ENCODE measurements at places on chromosomes 16 and 17.

DNA sequence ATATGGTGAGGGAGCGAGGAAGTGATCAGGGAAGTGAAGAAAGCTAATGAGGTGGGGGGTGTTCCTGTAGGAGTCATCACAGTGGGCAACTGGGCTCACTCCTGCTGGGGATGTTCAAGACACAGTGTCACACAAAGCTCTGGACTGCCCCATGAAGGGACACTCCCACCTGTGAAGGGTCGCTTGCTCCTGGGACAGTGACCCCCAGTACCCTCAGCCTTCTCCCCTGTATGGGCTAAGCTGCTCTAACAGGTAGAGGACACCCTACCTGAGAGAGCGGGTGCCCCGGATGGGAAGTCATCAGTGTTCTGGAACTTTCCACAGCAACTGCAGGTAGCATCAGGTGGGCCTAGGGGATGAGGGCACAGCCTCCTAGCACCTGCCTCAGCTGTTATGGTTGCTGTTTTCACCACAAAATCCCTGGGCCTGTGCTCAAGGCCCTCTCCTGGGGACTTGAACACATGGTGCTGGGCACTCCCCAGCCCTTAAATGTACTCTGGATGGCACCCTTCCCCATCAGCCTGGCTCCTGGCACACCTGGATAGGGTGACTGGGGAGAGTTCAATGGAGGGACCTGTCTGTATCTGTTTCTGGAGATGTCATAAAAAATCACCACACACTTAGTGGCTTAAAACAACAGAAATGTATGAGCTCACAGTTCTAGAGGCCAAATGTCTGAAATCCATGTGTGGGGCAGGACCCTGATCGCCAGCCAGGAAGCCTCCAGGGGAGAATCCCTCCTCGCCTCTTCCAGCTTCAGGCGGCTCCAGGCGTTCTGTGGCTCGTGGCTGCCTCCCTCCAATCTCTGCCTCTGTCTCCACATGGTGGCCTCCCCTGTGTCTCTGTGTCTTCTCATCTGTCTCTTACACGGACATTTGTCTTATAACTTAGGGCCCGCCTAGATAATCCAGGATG lies 104.0 kb upstream of the CDH5 start:
- peak; percentile 23 for DNase-seq

DNA sequence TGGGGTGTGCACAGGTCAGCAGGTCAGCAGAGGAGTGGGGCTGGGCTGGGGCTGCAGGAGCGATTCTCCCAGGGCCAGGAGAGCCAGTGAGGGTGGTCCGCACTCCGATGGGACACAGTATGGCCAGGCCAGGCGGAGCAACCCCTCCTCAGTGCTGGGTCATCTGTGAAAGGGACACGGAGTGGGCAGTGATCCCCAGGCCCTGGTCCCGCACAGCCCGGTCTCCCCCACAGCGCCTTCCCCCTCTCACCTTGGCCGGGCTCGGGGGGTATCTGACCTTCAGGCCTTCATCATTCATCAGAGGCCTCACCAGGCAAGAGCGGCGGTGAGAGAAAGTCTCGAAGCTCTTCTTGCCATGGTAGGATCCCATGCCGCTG lies 10.0 kb downstream of the ALDH3A1 start:
- DNase-seq = no peak

- peak; percentile 90 for DNase-seq
Observed at GRCh38 chr16:4410335-4411075, 5.9 kb downstream of the CORO7 start.

DNA sequence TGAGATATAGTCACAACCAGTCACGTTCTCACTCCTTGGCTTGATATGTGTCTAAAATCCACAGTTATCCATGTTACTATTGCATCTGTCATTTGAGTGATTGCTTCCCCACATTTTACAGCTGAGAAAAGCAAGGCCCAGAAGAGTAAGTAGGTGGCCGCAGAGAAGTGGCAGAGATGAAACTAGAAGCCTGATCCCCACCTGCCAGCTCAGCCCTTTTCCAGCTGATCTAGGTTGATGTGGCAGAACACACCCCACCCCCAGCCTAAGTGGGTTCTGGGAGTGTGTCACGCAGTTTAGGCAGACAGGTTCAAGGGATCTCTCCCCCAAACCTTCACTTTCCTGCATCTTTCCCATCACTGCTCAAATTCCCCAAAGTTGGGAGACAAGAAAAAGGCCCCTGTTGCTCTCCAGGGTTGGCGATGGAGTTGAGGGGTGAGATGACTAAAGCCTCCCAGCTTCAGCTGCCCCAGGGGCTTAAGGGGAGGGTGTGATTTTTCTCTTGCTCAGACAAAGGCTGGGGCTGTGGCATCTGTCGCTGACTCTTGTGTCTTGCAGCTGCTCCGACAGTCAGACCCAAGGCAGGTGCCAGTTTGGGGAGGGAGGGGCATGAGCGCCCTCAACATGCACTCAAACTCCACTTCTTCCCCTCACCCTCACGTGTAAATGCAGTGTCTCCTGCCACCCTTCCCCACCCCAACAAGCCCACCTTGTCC lies 48.9 kb upstream of the LHX1 start:
- no peak for DNase-seq

- peak; percentile 19 for DNase-seq
Observed at GRCh38 chr17:28290703-28291102, 28.3 kb upstream of the TMEM97 start.

- peak; percentile 47 for DNase-seq
Observed at GRCh38 chr17:32878211-32878610, 1.3 kb upstream of the MYO1D start.

- no peak for DNase-seq
Observed at GRCh38 chr17:38568845-38569510, 36.8 kb downstream of the SRCIN1 start.

GRCh38 chr17:9367156-9367555 lies 208.5 kb downstream of the STX8 start:
- DNase-seq = no peak

DNA sequence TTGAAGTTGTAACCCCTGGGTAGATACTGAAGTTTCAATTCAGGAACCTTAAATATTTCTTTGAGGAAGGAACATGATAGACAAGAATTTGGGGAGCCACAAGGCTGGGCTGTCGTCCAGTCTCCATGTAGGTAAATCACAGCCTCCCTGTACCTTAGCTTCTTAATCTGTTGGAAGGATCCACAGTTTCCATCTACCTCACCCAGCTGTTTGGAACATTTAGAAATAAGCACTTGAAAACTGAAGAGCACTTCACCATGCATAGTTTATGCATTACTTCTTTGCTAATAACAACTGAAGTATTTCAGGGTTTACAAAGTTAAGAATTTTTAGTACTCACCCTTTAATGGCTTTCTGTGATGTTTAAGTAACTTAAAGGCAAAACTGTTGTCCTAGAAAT lies 17.2 kb downstream of the TXNDC11 start:
- DNase-seq = no peak

- DNase-seq = no peak
Observed at GRCh38 chr17:40364906-40365305, 369 bp upstream of the GJD3 start.

GRCh38 chr16:3950343-3951193 lies 70.1 kb upstream of the CREBBP start:
- DNase-seq = peak; percentile 98

GRCh38 chr17:10126616-10127501 lies 71.5 kb downstream of the GAS7 start:
- DNase-seq = peak; percentile 39

DNA sequence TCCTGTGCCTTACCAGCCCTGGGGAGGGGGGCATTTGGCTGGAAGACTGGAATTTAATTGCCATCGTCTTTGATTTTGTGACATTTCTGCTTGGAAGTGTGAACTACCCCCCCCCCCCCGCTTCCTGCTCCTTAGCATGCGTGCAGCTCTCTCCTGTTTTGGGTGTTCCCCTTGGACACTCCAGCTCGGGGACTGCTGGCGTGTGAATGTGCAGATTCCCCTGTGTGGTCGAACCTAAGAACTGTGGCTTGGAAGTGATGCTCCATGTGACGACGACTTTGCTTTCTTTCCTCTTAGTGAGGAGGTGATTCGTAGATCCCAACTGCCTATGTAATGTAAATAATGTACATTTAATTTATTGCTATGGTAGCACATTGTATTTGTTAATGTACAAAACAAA lies 26.1 kb downstream of the OR1D5 start:
- DNase-seq = no peak

DNA sequence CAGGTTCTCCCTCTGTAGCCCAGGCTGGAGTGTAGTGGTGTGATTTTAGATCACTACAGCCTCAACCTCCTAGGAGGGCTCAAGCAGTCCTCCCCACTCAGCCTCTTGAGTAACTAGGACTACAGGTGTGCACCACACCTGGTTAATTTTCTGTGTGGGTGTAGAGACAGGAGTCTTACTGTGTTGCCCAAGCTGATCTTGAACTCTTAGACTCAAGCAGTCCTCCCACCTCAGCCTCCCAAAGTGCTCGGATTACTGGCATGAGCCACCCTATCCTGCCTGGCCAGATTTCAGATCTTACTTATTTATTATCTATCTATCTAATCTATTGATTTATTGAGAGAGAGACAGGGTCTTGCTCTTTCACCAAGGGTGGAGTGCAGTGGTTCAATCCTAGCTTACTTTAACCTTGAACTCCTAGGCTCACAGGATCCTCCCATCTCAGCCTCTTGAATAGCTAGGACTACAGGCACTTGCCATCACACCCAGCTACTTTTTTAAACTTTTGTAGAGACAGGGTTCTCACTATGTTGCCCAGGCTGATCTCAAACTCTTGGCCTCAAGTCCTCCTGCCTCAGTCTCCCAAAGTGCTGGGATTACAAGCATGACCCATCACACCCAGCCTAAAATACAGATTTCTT lies 61.8 kb downstream of the TUBD1 start:
- no peak for DNase-seq

- DNase-seq = no peak
Observed at GRCh38 chr17:74037320-74037719, 166.2 kb upstream of the RPL38 start.

GRCh38 chr16:67490335-67491096 lies 7.2 kb upstream of the AGRP start:
- no peak for DNase-seq

- DNase-seq = peak; percentile 34
Observed at GRCh38 chr16:56370185-56370874, 55.0 kb downstream of the AMFR start.

DNA sequence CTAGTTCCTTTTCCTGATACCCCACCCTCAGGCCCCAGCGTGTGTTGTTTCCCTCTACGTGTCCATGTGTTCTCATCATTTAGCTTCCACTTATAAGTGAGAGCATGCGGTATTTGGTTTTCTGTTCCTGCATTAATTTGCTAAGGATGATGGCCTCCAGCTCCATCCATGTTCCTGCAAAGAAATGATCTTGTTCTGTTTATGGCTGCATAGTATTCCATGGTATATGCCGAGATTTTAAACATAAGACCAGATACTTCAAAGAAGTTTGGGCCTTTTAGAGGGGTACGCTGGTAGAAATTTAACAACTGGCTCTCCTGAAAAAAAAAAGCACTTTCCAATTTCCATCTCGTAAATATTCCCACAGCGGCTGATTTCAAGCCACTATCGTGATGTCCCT lies 59.8 kb downstream of the IRF8 start:
- DNase-seq = no peak

- DNase-seq = peak; percentile 16
Observed at GRCh38 chr17:13385481-13385911, 216.2 kb downstream of the HS3ST3A1 start.

- DNase-seq = no peak
Observed at GRCh38 chr16:66888647-66889615, 8.6 kb downstream of the PDP2 start.

- DNase-seq = no peak
Observed at GRCh38 chr17:69972251-69972650, 102.8 kb upstream of the KCNJ16 start.

DNA sequence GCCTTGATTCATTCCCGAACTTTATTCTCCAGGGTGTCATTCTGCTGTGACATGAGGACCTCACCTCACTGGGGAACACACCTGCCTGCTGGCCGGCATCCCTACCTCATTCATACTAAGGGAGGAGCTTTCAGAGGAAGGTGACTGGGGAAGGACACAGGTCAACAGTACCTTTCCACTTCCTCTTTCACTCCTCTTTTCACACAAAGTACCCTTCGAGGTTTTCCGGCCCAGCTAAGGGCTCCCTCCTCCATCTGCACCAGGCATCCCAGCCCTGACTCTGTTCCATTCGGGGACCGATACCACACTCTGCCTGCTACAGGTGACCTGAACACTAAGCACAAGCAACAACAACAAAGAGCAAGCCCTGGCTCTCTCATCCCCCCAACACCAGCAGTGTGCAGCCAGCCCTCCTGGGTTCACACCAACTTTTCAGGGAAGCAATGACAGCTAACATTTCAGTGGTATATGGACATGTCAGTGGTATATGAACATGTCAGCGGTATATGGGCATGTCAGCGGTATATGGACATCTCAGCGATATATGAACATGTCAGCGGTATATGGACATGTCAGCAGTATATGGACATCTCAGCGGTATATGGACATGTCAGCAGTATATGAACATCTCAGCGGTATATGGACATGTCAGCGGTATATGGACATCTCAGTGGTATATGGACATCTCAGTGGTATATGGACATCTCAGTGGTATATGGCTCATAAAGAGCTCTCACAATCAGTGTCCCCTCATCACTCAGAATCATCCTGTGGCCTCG lies 16.0 kb downstream of the TRIM25 start:
- DNase-seq = no peak

GRCh38 chr17:11242411-11242810 lies 1.4 kb downstream of the SHISA6 start:
- no peak for DNase-seq

- no peak for DNase-seq
Observed at GRCh38 chr17:65254166-65254565, 117.0 kb downstream of the RGS9 start.

DNA sequence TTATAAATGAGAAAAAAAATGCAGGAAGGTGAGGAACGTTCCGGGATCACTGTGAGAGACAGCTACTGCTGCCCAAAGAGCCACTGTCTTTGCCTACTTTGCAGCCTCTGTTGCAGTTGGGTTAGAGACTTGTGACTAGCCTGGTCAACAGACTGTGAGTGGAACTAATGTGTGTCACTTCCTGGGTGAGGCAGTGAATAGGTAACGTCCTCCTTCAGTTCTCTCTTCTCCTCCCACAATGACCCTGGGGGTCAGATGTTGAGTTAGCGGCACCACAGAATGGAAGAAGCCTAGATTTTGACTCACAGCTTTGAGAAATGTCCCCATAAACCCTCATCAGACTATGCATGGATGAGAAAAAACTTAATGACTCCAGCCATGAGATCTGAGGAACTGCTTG lies 5.2 kb downstream of the C16orf46 start:
- DNase-seq = peak; percentile 55

GRCh38 chr16:88570691-88571092 lies 489 bp downstream of the ZC3H18 start:
- DNase-seq = peak; percentile 38

DNA sequence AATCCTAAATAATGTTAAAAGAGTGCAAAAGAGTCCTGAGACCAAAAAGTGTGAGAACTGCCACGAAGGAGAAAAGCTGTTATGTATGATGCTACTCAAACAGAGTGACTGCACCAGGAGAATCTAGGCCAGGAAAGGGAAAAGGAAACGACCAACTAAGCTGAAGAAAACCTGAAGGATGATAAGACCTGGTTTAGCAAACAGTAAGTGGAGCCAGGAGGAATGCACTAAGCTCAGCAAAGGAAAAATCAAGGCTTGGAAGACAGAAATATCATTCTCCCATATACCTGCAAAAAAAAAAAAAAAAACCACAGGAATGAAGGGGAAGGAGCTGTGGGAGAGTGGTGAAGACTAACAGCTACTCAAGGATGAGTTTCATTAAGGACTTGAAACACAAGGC lies 21.1 kb downstream of the CMC2 start:
- no peak for DNase-seq

- no peak for DNase-seq
Observed at GRCh38 chr17:78581304-78581703, 4.1 kb upstream of the DNAH17 start.

GRCh38 chr16:46982335-46982734 lies 8.9 kb upstream of the DNAJA2 start:
- no peak for DNase-seq

- no peak for DNase-seq
Observed at GRCh38 chr17:78214706-78215061, 631 bp downstream of the BIRC5 start.
